NCI-H748 treated with DMSO at 0.1 percent for 48 hours (cell line): ENCODE measurements at places on chromosomes 16 and 17.

DNA sequence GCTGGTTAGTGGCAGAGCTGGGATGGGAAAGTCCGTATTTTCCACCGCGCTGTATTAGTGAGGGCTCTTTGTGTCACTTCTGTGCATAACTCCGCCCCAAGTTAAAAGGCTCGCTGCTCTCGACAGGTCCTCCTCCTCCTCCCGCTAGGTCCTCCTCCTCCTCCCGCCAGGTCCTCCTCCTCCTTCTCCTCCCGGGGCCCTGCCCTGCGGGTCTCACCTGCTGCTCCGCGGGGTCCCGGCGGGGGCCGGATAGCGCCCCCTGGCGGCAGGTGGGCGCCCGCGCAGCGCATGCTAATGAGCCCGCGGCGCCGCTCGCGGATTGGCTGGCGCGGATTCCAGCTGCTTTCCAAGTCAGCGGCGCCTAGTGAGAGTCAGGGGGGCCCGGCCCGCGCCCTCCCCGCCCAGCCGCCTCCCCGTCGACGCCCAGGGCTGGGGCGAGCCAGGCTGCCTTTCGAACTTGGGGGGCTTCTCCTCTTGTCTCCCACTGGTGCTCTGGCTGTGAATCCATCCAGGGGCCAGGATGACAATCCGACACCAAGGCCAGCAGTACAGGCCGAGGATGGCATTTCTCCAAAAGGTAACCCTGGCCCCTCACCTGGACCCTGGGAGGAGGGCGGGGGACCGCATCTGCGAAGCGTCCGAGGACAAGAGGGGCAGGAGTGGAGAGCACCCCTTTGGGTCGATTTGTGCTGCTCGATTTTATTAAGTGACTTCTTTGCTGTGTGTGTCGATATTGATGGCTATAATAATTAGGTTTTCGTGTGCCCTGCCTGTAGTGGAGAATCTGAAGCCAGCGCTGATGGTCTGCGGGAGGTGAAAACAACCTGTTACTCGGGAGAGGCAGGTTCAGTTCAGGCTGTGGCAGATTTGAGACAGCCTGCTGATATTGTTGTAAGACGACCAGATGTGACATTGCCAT lies at the start of gene RGS9:
Gene RGS9, plus strand, starts transcription at position 350 of the 919 bp plus-strand sequence. Its CDS starts 171 bp downstream, at position 521.
- DNase-seq = peak; percentile 80

- no peak for DNase-seq
These were observed 140.3 kb downstream of the ASIC2 start for GRCh38 chr17:33152783-33153182.

DNA sequence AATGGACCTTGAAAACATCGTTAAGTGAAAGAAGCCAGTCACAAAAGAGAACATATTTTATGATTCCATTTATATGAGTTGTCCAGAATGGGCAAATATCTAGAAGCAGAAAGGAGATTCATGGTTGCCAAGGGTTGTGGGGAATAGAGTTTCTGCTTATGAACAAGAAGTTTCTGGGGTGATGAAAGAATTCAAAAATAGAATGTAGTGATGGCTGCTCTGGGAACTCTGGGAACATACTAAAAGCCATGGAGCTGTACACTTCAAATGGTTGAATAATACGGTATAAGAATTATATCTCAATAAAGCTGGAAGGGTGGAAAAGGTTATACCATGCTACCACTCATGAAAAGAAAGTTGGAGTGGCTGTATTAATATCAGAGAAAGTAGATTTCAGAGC lies 18.5 kb downstream of the AKTIP start:
- DNase-seq = no peak

DNA sequence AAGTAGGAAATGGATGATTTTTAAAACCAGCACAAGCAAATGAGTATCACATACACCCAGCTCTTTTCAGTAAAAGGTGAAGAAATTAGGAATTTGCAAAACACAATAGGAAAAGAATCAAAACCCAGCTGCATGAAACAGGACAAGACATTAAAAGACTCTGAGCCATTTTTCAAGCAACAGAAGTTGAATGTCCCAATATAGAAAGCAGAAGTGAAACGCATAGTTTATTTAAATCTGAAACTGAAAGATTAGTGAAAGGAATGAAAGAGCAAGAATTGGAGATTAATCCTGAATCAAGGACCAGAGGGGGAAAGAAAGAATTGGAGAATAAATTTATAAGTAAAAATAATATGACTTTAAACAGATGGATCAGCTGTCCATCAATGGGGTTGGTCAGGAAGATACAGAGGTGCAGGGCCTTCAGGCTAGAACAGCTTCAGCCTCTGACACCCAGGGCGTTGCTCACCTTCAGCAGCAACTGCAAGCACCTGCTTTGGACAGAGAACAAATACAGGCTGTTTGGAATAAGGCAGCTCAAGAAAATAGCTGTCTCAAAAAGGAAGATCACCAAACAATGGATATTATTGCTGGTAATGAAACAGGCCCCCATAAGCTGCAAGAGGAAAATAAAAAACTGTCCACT lies 3.9 kb upstream of the ARHGAP17 start:
- no peak for DNase-seq

DNA sequence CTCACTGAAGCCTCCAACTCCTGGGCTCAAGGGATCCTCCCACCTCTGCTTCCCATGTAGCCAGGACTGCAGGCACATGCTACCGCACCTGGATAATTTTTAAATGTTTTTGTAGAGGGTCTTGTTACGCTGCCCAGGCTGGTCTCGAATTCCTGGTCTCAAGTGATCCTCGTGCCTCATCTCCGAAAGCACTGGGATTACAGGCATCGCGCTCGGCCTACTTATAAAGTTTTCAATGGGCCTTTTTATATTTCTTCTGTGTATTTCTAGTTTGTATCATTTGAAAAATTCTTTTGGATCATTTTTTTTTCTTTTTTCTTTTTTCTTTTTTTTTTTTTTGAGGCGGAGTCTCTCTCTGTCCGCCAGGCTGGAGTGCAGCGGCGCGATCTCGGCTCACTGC lies 7.3 kb upstream of the TLCD3A start:
- DNase-seq = no peak

DNA sequence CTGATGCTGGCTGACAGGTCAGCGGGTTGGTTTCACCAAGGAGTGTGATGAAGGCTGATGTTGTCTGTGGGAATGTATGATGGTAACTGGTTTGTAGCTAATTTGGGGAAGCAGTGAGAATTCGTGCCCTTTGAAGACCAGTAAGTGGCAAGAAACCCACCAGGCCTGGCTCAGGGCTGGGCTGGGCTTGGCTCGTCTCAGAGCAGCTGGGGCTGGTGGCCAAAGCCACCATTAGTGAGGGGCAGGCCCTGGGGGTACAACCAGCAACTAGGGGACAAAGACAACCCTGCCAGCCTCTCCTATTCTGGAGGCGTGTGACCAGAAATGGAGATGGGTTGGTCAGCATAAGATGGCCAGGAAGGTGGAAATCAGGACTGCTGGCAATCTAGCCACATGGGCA lies 13.0 kb upstream of the STH start:
- DNase-seq = no peak

DNA sequence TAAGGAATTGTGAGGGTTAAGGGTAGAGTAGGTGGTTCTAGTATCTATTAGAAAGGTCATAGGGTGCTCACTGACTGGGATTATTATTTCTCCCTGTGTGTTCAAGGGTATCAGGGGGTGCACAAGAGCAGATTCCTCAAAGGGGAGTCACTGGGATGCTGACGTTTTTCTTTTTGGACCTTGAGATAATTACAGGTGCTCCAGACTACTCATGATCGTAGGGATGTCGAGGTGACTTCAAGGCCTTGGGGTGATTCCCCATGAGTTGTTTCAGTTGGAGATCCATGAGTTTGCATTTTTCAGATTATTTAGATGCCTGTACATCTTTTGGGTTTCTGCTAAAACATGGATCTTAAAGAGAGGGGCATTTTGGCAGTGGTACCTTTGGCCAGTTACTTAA lies 41.4 kb upstream of the TEKT1 start:
- no peak for DNase-seq

- DNase-seq = no peak
These were observed 19.8 kb upstream of the PIK3R6 start for GRCh38 chr17:8887301-8887700.

DNA sequence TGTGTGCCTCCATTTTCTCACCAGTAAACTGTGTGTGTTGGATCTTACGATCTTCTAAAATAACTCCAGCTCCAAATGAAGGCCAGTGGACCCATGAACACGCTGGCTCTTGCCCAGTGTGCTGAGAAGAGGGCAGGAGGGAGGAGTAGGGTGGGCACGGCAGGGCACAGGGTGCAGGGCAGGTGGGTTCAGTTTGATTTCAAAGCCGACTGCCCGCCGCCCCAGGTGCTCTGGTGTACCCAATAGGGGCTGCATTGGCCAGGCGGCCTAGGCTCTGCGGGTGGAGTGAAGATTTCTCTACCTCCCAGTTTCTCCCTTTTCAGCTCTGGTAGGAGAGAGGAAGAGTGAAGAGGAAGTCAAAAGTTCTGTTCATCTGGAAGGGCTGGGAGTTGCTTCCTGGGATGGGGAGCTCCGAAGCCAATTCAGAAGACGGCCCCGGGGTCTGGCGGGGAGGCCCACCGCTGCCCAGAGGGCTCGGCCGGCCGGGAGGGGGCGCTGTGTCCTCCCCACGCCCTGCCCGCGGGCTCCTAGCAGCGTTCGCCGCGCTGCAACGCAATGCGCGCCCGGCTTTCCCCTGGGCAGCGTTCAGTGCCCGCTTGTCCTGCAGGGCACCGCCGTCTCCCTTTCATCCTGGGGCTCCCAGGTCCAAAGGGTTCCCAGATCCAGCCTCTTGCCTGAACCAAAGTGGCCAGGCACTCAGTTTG lies 1.1 kb upstream of the CRHR1 start:
- no peak for DNase-seq

- no peak for DNase-seq
These were observed 22.1 kb upstream of the NAT9 start for GRCh38 chr17:74798239-74798707.

DNA sequence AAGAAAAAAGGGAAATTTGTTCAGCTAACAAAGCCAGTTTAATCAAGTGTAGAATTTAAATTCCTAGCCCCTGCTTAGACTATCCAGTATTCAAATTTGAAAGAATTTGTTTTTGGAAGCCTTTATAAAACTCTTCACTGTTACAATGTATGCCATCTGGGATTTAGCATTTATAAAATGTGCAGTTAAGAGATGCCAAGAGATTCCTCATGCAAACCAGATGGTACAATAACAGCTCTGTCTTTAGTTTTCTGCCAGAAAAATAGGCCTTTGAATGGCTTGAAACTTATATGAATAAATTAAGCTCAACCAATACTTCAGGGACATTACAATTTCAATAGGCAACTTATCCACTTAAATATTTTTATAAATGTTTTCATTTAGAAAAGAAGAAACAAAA lies 6.8 kb upstream of the ANKS4B start:
- no peak for DNase-seq

GRCh38 chr16:85262558-85263238 lies 150.4 kb upstream of the CIBAR2 start:
- no peak for DNase-seq

- no peak for DNase-seq
These were observed 49.4 kb upstream of the MARCHF10 start for GRCh38 chr17:62857526-62857925.

- DNase-seq = no peak
These were observed 2.9 kb downstream of the ABCA3 start for GRCh38 chr16:2337431-2338296.

DNA sequence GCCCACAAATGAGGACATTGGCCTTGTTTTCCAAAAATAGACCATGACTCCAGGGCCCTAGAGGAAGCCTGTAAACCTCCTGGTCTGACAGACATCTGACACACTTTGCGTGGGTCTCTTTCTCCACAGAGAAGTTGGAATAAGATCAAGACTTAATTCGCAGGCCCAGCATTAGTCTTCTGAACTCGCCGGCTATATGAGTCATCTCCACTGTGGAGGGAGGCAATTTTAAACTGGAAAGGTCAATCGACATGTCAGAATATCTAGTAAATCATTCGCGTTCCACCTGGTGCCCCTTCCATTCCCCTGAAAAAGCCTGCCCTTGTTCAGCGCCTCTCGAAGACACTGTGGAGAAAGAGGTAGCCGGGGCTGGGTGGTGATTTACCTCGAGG lies 140.1 kb downstream of the CLEC16A start:
- DNase-seq = no peak

DNA sequence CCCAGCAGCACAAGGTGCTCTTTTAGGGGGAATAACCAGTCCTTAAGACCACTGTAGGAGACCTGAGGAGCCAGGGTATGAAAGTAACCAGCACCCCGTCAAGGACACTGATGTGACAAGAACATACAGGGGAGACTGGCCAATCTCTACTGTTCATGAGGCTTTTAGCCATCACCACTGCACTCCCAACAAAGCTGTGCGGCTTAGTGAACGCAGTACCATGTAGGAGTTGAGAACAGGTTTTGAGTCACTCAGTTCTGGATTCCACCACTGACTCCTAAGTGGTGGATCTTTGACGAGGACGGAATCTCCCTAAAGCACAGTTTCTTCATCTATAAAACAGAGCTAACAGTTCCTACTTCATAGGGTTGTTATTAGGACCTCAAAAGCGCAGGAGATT lies 26.8 kb downstream of the COG4 start:
- no peak for DNase-seq

DNA sequence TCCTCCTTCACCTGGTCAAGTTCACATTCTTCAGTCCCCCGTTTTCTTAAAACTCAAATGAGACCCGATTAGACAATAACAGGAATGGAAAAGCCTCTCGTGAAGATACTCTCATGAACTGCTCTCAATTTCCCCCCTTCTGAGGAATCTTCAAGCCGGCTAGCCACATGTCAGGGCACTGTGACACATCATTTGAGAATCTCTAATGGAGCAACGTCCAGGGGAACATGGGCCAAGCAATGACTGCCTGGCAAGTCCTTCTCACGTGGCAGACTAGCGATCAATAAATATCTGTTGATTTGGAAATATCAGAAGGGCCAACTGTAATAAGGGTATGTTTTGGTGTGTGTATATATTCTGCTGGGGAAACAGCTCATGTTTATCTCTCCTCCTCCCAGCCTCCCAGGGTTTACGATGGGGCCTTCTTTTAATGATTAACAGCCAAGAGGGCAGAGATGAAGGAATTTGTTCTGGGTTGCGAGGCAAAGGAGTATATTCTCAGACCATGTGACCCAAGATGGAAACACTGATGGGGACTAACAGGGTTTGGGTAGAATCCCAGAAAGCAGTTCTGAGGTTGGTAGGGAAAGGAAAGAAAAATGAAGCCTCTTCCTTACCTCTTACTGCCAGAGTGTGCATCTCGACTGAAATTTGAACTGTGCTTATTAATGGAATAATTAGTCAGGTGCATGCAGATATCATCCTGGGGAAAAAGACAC lies 21.4 kb downstream of the TTLL6 start:
- no peak for DNase-seq

DNA sequence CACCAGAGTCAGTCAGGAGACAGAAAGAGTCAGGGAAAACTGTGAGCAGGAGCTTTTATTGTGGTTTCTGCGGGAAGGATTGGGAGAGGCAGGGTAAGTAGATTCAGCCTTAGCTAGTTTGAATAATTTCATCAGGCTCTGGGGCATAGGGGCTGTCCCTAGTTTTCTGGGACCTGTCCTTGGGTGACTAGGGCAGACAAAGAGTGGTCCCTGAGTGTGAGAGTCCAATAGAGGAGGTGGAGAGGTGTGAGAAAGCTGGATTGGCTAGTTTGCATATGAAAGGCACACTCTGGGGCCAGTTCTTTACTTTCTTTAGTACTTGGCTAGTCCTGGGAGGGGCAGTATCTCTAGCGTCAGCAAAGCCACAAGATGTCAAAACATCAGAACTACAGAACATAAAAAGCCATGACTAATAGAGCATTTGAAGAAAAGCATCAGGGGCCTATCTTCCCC lies 255.6 kb downstream of the HS3ST3A1 start:
- no peak for DNase-seq

- DNase-seq = no peak
These were observed 39.2 kb downstream of the TMEM11 start for GRCh38 chr17:21174713-21175112.
